ENCODE measurements at places on chromosomes 3 and 15.
A peak's percentile ranks its signal among the peaks of the same experiment; 100 is the strongest.

GRCh38 chr3:124887177-124887931, at the start of gene ITGB5:
Gene ITGB5, minus strand, starts transcription at chr3:124887365. Its CDS starts 365 bp downstream, at chr3:124887000.
- no peak for DNase-seq

DNA sequence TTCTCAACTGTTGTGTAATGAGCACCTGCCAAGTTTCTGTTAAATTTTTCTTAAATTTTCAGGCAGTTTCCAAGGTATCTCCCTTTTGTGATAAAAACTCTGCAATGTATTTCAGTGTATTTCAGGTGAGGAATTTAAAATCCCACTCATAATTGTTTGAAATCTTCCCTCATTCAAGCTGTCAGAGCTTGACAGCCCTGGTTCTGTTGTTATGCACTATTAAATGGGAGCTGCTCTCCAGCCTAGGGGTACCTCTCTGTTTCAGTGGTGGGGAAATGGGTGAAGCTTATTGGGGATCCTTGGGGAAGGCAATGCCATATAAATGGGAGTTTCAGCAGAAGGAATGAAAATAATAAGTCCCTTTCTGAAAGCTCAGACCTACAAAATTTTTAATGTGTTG, 178.0 kb upstream of the TMCO5A start:
- DNase-seq, result no peak

DNA sequence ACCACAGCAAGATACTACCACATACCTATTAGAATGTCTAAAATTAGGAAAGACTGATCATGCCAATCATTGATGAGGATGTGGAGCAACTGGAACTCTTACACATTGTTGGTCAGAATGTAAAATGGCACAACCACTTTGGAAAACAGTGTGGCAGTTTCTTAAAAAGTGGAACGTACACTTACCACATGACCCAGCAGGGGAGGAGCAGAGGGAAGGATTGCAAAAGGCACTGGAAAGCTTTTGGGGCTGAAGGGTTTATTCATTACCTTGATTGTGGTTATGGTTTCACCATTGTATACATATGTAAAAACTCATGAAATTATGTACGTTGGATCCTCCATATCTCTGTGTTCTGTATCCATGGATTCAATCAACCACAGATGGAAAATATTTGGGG, 3.3 kb upstream of the EHD4 start:
- no peak for DNase-seq

GRCh38 chr3:164196477-164196876, 881.8 kb downstream of the SI start:
- DNase-seq, result no peak

- peak; percentile 82 for DNase-seq
Measured at GRCh38 chr15:56243163-56244037, at the start of gene RFX7. Gene RFX7, minus strand, starts transcription at chr15:56243879. Its CDS starts 594 bp downstream, at chr15:56243285.

DNA sequence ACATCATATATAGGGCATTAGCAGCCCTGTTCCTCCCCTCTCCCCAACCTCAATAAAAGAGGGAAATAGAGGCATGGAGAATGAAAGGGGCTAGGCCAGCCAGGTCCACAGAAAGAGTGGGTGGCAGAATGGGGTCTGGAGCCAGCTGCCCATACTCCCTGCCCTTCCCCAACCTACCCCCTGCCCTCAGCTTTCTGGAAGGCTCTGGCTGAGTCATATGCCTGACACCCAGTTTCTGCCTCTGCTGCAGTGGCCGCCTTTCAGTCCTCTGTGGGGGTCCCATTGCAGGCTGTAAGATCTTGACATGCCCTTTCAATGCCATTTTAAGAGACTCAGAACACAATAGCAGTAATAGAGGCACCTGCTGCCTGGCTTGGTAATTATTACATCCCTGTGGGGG, 95.7 kb downstream of the LINGO1 start:
- no peak for DNase-seq

DNA sequence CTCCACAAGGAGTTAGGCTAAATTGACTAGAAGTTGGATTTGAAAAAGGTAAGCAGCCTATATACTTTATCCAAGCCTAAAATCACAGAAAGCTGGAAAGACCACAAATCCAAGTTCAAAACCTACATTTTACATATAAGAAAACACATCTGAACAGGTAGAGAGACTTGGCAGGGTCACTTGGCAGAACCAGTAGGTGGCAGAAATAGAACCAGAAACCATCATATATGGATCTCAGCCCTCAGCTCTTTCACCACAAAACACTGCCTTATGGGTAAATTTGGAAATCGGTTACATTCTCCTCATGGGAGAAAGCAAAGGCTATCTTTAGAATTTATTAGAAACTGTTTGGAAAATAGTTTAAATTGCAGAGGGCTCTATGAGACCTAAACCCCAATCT, 44.2 kb downstream of the MKRN2 start:
- no peak for DNase-seq

DNA sequence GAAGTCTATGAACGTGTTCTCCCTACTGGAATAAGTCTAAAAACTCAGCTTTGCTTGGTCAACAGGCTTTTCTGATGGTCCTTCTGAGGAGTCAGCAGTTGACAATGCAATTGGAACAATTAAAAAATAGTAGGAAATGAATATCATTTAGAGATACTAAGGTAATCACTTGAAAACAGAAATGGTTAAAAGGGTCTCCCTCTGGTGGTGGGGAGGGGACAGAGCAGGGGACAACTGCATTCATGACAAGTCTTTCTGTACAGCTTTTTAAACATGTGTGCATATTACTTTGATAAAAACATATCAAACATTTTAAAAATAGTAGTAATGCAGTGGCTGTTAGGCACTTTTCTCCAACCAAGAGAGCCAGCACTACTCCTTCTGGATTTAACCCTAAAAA, 119.9 kb upstream of the FHIT start:
- no peak for DNase-seq

DNA sequence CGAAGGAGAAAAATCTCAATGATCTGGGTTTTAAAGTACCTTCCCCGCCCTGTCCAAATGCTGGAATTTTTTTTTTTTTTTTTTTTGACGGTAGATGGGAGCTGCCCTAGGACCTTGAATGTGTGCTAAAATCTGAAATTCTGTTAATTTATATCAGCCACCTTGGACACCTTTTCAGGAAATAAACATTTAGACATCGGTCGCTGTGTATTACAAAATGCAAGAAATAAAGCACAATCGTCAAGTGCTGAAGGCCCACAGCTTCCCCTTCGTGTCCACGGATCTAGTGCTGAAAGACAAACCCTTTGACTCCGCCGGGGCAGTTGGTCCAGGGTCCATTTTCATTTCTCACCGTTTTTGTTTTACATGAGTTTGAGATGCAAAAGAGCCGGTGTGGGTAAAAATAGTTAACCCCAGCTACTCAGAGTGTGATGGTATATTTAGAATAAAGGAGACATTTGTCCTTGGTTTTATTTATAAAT, 90.2 kb upstream of the CHD2 start:
- peak; percentile 52 for DNase-seq

- no peak for DNase-seq
Measured at GRCh38 chr15:52193791-52194190, 2.6 kb upstream of the GNB5 start.

DNA sequence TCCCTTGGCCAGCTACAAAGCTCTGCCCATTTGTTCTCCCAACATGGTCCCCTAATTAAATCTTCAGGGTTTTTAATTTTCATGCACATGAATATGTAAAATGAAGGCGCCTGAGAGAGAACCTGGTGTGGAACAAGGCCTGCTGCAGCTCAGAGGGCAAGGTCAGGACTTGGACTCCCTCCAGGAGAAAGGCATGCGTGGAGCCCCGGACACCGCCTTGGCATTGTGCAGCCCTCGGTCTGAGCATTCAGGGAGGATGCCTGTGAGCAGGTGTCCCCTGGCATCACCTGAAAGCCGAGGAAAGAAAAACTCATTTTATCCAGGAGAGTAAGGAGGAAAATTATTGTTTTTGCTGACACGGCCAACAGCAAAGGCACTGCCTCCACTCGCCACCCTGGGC, 33.8 kb upstream of the EPHB1 start:
- DNase-seq, result no peak

GRCh38 chr15:63045465-63045840, 2.9 kb downstream of the TPM1 start:
- DNase-seq, result no peak

- peak; percentile 36 for DNase-seq
Measured at GRCh38 chr3:15797642-15798303, at the start of gene ANKRD28. Gene ANKRD28, minus strand, starts transcription at chr3:15797979. Its CDS starts 1,458 bp downstream, at chr3:15796521.

- no peak for DNase-seq
Measured at GRCh38 chr3:131705558-131706051, 202.8 kb upstream of the MRPL3 start.

GRCh38 chr3:168044049-168044448, 51.7 kb downstream of the GOLIM4 start:
- DNase-seq, result no peak

DNA sequence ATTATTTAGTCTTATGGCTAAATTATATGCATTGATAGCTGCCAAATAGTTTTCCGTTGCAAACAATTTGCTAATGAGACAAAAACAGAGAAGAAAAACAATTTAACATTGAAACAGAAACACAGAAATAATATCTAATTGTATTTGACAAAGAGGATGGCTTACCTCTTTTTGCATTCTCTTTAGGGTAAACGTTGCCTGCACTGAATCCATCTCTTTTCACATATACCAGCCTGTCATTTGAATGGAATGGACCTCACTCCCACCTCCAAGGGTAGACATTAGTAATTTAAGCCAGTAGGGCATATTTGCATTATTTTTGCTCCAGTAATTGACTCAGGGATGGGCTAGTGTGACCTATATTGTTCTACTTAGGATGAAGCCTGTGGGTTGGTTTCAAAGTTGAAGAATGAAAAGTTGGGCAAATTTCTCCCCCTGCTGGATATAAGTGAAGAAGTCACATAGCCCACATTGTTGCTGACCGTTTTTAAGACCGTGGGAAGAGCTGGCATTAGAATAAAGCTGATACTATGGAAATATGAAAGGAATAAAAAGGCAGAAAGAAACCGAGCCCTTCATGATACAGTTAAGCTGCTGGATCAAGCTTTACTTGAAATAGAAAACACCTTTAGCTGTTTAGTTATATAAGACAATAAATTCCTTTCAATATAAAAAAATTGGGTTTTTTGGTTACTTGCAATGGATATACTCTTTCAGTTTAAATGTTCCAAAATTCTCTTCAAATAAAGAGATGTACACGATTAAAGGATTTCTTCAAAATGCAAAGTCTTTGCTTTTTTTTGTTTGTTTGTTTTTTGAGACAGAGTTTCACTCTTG, 26.9 kb downstream of the PIERCE2 start:
- DNase-seq, result no peak

DNA sequence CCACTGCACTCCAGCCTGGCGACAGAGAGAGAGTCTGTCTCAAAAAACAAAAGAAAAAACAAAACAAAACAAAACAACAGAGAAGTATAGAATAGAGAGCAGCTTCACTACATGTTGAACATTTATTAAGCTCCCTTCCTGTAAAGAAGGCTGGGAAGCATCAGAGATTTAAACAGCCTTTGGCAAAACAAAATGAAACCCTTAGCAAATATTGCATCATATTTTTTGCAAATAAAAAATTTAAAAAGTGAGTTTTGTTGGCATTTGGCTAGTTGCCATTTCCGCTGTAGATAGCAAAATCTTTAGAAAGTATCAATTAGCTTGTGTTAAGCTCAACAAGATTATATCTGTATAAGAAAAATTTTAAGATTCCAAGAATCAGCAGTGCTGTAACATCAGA, 151.2 kb downstream of the SERPINI1 start:
- no peak for DNase-seq

GRCh38 chr3:138375447-138375846, 27.1 kb downstream of the MRAS start:
- no peak for DNase-seq

GRCh38 chr15:42999201-42999779, 78.7 kb upstream of the TTBK2 start:
- DNase-seq, result no peak

DNA sequence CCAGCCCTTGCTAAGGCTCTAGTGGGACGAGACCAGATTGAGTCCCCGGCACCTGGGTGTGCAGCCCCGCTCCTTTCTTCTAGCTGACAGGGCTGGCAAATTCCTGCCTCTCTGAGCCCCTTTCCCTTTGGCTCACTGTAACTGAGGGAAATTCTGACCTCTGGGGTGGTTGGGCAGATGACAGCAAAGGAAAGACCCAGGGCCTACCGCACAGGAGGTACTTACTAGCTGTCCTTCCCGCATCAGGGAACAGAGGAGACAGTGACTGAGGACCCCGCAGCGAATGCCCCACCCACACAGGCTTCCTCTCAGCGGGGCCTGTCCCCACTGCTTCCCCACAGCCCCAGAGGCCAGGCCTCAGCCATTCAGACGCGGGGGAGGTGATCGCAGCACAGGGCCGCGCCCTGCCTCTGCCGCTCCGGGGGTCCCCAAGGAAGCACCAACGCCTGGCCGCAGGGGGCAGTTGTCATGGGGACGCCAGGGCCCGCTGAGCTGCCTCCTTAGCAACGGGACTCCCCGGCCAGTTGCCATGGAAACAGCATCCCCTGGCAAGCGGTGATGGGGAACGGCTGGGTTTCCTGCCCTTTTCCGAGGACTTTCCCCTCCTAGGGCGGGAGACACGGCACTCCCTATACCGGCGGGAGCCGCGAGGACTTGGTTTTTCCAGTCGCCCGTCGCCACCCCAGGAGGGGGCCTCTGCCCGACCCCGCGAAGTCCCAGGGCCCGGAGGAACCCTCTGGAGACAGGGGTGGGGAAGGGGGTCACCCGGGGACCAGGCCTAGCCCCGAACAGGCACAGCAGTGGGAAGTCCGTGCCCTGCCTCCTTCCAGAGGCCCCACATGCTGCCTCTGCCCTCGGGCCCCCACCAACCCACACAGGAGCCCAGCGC, 50.1 kb downstream of the HCN4 start:
- peak; percentile 63 for DNase-seq

DNA sequence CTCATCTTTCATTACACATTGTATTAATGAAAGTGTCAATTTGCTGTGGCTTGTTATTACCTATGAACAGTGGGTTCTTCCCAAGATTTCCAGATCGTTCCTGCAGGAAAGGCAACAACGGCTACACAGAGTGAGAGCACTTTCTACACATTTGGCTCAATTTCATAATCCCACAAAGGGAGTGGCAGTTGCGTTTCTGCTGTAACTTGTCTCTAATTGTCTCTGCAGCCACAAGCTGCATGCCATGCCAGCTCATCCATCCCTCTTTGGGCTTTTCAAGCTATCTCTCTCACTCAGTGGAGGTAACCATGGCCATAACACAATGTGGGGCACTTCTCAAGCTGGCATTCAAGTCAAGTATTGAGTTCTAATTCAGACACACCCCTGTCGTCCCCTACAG, 27.7 kb upstream of the CPNE4 start:
- no peak for DNase-seq

DNA sequence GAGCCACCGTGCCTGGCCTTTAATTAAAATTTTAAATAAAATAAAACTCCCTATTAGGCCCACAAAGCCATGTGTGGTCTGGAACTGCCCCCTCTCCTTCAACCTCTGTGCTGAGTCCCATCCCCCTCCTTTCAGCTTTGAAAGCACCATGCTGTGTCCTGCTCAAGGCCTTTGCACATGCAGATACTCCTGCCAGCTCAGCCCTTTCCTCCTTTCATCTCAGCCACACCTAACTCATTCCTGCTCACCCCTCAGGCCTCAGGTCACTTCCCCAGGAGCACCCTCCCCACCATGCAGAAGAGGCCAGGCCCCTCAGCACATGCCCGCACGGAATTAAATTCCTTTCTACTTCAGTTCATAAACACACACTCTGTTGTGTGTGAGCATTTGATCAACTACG, 28.1 kb downstream of the ATRIP start:
- no peak for DNase-seq
